ENCODE measurements at places on chromosomes 11 and 22.

DNA sequence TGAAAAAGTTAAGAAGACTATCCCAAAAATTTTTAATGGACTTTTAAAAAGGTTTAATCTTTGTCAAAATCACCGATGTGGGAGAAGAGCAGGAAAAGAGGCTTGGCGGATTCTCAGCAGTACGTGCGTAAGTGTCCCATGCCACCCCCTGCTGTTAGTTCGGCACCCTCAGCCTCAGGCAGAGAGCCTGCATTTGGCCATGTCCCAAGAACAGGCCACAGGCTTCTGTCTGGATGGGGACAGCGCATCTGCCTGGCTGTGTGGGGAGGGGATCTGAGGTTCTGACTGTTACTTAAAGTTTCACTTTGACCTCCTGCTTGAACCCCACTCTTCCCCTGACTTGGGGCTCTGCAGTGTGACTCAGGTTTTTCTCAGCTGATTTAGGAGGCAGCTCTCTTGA is 35.3 kb downstream of the EXT2 start:
- DNase-seq, result peak; percentile 20

DNA sequence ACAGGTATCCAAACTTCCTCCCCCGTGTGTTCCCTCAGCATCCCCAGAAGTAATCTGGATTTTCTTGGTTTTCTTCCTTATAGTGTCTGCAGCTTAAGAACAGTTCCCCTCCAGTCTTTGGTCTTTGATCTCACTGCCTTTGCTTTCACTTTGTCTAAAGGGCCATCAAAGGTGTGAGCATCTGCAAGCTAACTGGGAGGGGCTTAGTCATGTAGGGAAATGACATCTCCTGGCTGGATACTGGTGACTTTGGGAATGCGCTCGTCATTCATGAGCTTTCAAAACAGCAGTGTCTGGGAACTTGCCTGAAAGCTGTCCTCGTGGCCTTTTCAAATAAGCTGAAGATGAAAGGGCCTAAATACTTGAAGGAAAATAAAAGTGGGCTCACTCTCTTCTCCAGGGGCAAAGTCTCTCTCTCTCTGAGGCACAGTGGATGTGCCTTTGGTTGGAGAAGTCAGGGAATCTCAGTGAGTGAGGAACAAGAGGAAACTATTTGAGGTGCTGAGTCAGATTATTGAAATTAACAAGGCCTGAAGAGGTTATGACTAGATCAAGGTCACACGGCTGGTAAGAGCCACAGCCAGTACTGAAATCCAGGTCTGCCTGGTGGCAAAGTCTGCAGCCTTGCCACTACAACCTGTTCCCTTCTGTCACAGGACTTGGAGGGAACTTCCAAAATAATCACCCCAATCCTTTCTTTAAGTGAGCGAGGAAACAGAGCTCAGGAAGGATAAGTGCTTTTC is 45.6 kb upstream of the TENM4 start:
- DNase-seq, result no peak

GRCh38 chr11:84865791-84866535 is 761.2 kb downstream of the DLG2 start:
- peak; percentile 10 for DNase-seq

DNA sequence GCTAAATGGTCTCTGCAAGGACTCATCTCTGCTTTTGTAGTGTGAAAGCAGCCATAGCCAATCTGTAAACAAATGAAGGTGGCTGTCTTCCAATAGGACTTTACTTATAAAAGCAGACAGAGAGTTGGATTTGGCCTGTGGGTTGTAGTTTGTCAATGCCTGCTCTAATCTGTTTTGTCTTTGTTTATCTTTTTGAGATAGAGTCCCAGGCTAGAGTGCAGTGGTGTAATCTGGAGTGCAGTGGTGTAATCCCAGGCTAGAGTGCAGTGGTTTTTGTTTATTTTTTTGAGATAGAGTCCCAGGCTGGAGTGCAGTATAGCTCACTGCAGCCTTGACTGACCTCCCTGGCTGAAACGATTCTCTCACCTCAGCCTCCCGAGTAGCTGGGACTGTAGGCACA is 8.6 kb downstream of the PPP6R3 start:
- DNase-seq, result peak; percentile 17

GRCh38 chr22:26334232-26334631 is 94.8 kb upstream of the ASPHD2 start:
- no peak for DNase-seq

GRCh38 chr11:9761441-9761945 is 97.6 kb downstream of the SWAP70 start:
- no peak for DNase-seq

- DNase-seq, result no peak
These were observed 12.0 kb downstream of the ATXN10 start for GRCh38 chr22:45683680-45684079.

- no peak for DNase-seq
These were observed 55.6 kb upstream of the LARGE1 start for GRCh38 chr22:33975841-33976240.

DNA sequence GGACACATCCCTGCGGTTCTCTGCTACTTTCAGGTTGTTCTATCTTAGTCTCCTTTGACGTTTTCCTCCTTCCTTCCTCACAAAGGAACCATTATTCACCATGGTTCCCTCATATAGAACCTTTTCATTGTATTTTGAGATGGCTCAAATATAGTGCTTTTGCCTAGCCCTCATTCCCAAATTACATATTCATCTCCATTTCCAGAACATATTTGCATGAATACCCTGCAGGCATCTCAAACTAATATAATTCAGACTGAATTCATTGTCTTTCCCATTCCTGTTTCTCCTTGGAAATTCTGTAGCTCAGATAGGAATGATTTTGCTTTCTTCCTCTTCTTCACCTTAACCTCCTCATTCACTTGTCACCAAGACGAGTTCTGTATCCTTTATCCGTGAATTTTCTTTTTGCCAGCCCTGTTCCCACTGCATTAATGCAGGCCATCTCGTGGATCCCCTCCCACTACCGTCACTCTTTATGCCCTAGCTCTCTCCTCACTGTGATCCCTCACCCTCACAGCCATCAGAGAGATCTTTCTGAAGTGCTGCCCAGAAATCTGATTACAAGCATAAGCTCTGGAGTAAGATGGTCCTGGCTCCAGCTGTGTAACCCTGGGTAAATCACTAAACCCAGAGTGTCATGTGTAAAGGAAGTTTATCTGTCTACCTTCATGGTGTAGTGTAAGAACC is 23.3 kb downstream of the PIWIL4 start:
- DNase-seq, result no peak

- DNase-seq, result no peak
These were observed 730 bp downstream of the LMNTD2 start for GRCh38 chr11:559712-560304.

GRCh38 chr22:36585841-36586240 is 56.9 kb upstream of the EIF3D start:
- DNase-seq, result peak; percentile 40

GRCh38 chr22:20393705-20394476 is at the start of gene ZNF74:
TSS of gene ZNF74 (plus strand) at chr22:20394151. CDS start at chr22:20394629, 478 bp downstream.
- peak; percentile 92 for DNase-seq

DNA sequence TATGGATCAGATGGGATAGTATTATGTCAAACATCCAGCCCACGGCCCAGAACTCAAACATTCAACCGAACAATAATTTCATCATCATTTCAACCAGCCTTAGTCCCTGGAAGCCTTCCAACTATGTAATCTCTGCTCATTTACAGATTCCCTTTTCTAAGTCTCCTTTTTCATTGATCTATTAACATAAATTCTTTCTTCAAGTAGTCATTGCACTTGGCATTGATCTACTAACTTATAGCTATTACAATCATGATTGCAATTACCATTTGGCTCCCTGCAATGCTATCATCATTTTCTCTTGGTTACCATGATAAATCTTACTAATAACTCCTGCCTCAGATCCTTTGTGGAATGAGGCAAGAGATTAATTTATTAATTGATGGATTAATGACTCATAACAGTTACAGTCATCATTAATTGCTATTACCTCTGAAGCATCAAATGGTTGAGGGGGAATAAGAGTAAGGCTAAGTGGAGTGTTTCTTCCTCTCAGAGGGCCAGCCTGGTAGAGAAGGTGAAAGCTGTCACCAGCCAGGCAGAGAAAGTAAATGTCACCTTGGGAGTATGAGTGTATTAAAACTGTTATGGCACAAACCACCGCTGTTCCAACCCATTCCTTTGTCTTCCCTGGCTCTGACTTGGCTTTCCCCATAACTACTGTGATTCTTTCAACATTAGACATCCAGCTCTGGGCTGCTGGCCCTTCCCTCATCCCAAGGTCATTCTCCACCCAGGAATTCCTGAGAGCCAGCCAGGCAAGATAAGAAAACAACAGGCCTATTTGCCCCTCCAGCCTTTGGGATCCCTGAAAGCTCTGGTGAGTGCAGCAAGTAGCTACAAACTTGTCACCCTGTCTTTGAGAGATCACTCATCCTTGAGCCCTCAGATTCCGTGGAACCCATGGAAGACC is 174.7 kb downstream of the RRAS2 start:
- DNase-seq, result no peak

- DNase-seq, result no peak
These were observed 37.4 kb upstream of the TPBGL start for GRCh38 chr11:75203138-75203537.

- DNase-seq, result no peak
These were observed 87.5 kb downstream of the TMEM135 start for GRCh38 chr11:87125257-87125656.

GRCh38 chr11:95849087-95849825 is 59.0 kb downstream of the CEP57 start:
- peak; percentile 80 for DNase-seq

GRCh38 chr11:16133867-16134266 is 222.5 kb downstream of the SOX6 start:
- DNase-seq, result no peak

DNA sequence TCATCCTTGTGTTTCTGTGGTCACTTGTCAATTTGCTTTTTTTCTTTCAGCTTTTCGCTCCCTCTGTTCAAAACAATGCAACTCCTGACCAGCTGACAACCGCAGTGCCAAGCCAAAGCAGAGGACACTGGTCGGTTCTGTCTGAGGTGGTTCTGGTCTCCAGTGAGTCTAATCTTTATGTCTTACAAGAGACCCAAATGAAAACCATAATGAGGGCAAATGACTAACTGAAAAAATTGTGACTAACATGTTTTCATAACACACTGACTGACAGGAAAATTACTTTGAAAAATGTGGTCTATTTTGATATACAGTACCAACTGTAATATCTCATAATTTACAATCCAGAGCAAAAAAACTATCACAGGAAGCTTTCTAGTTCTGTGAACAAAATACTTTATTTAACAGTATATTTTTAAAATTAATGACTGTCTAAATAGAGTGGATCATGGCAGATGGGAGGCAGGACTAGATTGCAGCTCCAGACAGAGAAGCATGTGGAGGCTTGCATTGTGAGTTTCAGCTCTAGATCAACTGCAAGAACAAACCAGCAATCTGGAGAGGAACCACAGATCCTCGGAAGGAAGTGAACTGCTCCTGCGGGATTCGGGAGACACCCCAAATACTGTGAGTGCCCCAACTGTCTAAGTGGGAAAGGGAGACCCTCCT is 311.8 kb downstream of the SBF2 start:
- peak; percentile 72 for DNase-seq

DNA sequence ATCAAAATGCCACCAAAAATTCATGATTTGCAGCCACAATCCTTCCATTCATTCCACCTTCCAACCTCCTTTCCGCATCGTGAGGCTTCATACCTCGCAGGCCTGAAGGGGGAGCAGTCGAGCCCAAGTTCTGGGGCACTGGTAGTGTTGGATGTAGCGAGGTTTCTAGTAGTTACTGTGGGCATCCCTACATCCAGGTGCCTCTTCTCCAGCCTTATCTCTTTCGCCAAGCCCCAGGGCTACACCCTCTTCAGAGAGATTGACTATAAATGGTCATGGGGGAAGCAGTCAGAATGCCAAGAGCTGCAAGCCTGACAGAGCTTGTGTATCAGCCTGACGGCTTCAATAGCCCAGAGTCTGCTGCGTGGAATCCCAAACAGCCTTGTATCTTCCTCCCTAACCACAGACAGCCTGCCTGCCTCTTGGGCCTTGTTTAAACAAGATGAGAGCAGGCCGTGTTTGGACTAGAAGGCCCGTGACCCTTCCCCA is 28.9 kb downstream of the CLMP start:
- peak; percentile 86 for DNase-seq

DNA sequence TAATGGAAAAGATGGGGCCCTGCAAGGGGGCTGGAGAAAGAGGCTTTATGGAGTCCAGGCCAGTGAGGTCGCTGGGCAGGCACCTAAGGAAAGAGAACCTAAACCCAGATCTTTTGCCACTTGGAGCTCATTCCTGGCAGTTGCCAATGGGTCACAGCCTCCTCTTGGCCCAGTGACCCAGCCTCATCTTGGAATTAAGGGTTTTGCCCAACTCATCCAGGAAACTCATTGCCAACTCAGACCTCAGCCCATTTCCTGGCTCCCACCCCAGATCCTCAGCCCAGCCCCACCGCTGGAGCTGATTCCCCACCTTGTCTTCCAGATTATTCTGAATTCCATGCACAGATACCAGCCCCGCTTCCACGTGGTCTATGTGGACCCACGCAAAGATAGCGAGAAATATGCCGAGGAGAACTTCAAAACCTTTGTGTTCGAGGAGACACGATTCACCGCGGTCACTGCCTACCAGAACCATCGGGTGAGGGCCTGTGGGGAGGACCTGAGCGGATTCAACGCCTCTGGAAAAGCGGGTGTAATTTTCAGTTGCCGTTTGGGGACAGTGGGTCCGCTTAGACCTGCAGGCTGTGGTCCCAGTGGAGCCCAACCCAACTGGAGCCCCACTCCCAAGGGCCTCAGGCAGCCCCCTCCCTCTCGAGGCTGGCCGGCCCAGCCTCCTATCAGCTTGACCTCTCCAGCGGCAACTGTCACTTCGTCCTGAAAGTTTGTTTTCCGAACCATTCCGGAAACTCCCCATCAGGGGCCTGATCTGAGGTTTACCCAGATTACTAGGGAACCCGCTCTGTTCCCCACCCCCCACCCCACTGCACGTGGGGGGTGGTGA is 4.3 kb downstream of the TBX1 start:
- DNase-seq, result no peak

- DNase-seq, result peak; percentile 99
These were observed 2.5 kb downstream of the MTA2 start for GRCh38 chr11:62599069-62599696.

- no peak for DNase-seq
These were observed 146.7 kb downstream of the AASDHPPT start for GRCh38 chr11:106224172-106224571.

DNA sequence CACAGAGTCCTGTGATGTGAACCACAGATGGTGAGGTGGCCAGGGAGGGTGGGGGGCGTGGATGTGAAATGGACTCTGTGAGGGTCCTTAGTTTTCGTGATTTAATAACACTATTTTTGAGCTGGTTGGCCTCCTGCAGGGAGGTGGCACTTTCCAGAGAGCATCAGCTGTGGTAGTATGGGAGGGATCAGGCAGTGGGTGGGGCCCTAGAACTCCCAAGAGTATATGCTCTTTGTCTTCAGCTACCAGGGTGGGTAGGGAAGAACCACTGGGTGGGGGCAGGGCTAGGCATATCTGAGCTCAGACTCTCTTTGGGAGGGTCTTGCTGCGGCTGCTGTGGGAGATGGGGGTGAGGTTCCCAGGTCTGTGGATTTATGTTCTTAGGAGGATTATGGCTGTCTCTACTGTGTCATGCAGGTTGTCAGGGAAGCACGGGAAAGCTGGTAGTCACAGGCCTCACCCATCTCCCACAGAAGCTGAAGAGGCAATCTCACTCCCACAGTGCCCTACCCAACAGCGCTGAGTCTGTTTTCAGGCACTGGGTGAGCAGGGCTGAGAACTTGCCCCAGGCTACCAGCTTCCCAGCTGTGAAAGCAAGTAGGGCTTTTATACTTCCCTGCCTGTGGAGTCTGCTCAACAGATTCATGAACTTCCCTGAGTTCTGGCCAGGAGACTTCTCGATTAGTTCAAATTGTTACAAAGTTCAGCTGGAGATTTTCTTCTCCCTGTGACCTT is 47.9 kb upstream of the SNX19 start:
- DNase-seq, result no peak

- no peak for DNase-seq
These were observed 313.6 kb upstream of the ANO3 start for GRCh38 chr11:26018336-26018735.

All from EH (cell line).